ENCODE measurements at places on chromosomes 5 and 9.

- DNase-seq, result no peak
Observed at GRCh38 chr5:72166070-72166979, 59.0 kb downstream of the MAP1B start.

- DNase-seq, result no peak
Observed at GRCh38 chr9:91047529-91047928, 245.9 kb downstream of the SYK start.

DNA sequence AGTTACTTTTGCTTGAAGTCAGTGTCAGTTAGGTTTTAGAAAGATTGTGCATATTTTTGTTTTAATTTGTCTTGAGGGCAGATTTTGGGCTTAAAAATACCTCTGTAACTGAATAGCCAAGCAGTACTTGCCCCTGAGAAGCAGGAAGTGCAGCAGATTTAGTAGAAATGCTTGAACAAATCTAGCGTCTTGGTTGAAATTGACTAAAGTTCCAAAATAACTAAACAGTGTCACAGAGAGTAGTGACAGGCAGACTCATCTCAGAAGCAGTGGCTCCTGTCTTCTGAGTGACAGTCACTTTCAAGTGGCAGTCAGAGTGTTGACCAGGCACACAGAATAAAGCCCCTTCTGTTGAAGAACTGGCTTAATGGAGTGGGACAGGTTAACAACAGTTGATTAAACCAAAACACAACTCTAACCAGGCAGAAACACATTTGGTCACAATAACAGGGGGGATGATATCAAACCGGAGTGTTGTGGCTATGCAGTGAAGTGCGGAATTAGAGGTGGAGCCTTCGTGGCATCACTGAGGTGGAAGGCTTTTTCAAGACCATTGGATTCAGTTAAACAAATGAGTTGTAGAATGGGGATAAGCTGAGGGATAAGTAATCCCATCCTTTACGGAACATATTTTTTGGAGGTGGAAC lies 29.1 kb downstream of the TRIO start:
- DNase-seq, result no peak

- no peak for DNase-seq
Observed at GRCh38 chr5:43078956-43079355, 38.8 kb upstream of the ANXA2R start.

GRCh38 chr9:70052768-70053167 lies 9.1 kb downstream of the MAMDC2 start:
- no peak for DNase-seq

DNA sequence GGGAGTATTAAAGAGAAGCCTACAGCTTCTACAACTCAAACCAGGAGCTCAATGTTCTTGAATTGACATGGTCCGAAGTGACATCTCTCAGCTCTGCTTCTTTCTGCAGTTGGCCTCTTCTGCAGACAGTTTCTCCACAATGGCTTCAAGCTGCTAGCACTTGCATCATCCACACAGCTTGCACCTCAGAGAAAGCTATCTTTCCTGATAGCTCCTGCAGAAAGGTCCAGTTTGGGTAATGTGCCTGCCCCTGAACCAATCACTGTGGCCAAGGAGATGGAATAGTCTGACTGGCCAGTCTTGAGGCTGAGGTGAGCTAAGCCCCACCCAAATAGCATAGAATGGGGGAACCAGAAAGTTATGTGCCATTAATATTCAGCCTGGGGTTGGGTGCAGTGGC lies 95.8 kb upstream of the ABCA1 start:
- DNase-seq, result no peak

DNA sequence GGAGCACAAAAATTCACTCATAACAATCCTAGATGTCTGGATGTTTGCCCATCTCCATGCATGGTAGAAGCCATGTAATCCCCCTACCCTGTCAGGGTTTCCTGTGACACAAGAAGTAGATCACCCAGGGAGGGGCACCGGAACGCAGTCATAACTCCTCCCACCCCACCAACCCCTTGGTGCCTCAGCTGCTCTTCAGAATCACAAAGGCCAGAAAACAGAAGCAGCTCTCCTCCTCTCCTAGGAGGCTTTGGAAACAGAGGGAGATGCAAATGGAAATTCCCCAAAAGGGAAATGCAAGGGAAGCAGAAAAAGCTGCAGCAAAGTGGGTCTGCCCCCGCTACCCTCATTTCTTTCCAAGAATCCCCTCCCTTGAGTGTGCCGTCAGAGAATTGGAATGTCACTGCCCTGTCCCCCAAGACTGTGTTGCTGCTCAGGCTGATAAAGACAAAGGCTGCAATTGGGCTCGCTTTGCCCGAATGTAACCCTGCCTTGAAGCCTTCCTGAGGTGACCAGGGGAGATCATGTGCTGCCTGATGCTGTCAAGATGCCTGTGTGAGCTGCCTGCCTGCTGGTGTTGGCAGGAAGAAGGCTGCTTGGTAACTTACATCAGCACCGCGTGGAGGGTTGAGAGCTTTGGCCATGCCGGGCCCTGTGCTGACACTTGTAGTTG lies 65.5 kb upstream of the ABCA1 start:
- DNase-seq, result no peak

- DNase-seq, result no peak
Observed at GRCh38 chr5:143826951-143827444, 15.0 kb downstream of the HMHB1 start.

Data from stimulated activated CD8-positive, alpha-beta memory T cell treated with anti-CD3 and anti-CD28 coated beads, Interleukin-4, amount 100 ng/mL, for 4 hours (primary cell).